ENCODE measurements at places on chromosomes 13 and 19.
A peak's percentile ranks its signal among the peaks of the same experiment; 100 is the strongest.

DNA sequence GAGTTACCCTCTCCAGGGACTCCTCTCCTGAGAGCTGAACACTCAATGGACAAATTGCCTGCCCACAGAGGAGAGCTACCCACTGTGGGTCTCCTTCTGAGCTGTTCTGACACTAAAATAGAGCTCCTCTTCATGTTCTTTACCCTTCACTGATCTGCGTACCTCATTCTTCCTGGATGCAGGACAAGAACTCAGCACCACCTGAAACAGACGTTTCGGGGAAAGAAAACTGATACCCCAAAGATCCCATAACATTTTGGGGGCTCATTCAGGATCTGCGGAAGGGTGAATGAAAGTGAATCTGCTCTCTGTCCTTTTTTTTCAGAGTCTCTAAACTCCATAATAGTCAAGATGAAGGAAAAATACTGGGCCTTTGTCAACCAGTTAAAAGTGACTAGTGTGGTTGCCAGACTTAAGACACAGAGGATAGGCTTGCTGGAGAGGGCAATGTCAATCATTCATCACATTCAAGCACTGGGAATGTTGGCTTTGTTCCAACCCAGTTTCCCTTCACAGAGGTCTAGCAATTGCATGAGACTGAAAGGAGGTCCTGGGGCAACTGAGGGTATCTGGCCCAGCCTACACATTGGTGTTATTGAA, 136.7 kb upstream of the SLITRK6 start:
- no peak for DNase-seq

- peak; percentile 98 for DNase-seq
These were observed 10.7 kb downstream of the SPACA6 start for GRCh38 chr19:51703575-51704515.

- no peak for DNase-seq
These were observed 434.1 kb downstream of the ZNF536 start for GRCh38 chr19:30806311-30806710.

DNA sequence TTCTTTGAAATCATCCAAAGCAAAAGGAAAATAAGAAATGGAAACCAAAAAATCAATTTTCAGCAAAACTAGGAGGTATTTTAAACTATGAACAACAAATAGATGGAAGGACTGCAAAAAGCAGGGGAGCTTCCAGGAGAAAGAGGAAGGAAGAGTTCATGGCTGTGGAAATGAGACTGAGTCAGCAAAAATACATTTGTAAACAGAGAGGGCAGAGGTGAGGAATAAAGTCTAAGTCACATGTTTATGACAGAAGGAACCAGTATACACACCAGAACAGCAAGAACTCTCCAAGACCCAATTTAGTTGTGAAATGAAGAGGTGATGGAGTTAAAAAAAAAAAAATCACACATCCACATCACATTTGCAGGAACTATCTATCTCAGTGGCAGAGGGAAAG, 69.6 kb downstream of the RNASEH2B start:
- no peak for DNase-seq

GRCh38 chr13:40943073-40943472, 76.0 kb downstream of the ELF1 start:
- no peak for DNase-seq

DNA sequence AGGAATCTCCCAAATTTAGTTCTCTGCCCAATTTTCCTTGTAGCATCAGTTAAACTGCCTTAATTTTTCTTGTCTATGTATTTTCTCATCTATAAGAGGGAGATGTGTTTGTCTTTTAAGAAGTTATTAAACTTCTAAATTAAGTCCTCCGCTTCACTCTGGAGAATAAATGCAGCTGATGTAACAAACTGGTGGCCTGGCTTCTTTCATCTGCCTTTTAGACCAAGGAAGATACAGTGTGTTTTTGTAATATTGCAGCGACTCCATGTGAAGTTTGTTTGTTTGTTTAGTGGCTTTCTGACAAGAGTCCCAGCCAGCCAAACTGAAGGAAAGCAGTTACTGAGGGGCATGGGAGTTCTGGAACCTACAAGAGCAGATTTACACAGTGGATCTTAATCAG, 56.4 kb downstream of the KLF12 start:
- no peak for DNase-seq

DNA sequence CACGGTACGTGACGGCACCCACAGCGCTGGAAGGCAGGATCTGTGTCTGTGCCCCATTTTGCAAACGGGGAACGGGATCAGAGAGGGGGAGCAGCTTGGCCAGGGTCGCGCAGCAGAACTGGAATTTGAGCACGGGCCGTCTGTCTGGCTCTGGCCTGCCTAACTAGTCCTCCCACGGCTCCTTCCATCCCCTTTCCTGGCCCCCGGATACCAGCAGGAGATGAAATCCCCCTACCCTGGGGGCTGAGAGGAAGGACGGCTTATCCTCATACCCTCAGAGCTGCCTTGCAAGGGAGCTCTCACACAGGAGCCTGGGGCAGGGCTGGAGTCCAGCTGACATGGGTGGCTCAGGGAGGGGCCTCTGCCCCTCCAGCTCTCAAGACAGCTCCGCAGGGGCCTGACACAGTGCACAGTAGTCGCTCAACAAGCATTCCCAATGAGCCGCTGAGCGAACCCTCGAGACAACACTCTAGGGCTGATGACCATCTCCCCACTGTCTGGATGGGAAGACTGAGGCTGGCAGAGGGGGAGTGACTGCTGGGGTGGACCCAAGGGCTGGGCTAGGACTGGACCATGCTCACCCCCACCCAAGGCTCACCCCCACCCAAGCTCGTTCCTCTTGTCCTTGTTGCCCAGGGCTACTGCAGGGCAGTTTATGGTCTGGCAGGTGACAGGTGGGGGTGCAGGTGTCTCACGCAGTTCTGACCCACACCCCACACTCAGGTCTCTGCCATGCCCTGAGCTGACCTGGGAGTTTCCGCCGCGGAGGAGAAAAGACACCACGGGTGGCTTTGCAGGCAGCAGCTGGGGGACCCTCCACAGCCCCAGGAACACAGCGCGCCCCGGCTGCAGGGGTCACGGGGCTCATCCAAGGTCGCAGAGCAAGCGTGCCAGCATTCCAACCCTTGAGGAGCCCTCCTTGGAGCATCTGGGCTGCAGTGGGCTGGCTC, 4.0 kb downstream of the ZBTB7A start:
- DNase-seq = peak; percentile 15

GRCh38 chr13:99555149-99555548, 53.9 kb downstream of the TM9SF2 start:
- no peak for DNase-seq

- no peak for DNase-seq
These were observed 65.6 kb downstream of the IER2 start for GRCh38 chr19:13215572-13216380.

GRCh38 chr13:35496006-35496405, 19.5 kb upstream of the MAB21L1 start:
- DNase-seq = no peak

DNA sequence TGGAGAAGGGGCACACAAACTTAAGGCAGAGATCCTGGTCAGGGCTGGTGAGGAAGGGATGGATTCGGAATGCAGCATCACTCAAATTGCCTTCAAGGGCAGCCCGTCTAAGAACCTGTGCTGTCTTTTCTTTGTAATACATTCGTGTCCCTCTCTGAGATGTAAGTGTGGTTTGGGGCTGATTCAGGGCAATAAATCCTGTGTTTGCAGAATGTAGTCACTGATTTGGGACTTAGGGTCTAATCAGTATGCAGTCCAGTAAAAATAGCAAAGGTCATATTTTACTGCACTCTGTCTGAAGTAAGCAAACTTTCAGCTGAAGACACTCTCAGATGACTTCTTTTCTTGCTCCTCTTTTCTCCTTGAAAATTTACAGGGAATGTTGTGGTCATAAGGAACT, 93.8 kb upstream of the C1QTNF9B start:
- DNase-seq = no peak

DNA sequence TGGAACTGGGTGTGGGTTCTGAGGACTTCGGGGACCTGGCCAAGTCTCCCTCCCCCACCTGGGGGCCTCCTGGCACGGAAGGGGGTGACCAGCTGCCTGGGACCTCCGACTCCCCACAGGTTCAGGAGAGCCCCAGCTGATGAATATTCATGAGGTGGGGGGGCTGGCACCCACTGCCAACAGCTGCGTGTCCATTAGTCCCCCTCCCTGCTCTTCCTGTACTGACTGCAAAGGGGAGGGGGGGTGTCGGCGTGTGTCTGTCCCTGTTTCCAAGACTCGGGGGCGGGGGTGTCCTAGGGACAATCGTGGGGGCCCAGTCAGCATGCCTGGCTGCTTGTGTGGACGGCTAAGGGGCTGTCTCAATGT, 10.6 kb upstream of the NFIX start:
- peak; percentile 37 for DNase-seq

DNA sequence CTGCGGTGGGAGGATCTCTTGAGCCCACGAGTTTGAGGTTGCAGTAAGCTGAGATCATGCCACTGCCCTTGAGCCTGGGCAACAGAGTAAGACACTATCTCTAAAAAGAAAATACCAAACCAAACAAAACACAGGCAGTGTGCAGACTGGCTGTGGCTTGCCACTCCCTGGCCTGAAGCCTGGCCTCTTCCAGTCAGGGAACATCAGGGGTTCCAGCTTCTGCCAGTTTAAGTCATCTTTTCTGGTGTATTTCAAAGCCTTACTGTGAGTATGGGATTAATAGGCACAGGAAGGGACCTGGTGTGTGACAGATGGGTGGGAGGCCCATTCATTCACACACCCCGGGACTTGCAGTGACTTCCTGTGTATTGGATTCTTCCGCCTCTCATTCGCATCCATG, 27.0 kb upstream of the F2RL3 start:
- DNase-seq = no peak

- DNase-seq = peak; percentile 21
These were observed 469.2 kb downstream of the COG6 start for GRCh38 chr13:40124633-40125015.

GRCh38 chr13:110336681-110337080, 29.6 kb downstream of the COL4A2 start:
- DNase-seq = no peak

- no peak for DNase-seq
These were observed 305.0 kb downstream of the EFNB2 start for GRCh38 chr13:106230450-106230849.

GRCh38 chr13:42532561-42533335, 41.2 kb upstream of the TNFSF11 start:
- DNase-seq = no peak

- DNase-seq = peak; percentile 78
These were observed 1.9 kb downstream of the KLF12 start for GRCh38 chr13:74132152-74132775.

- no peak for DNase-seq
These were observed 396.5 kb downstream of the IRS2 start for GRCh38 chr13:109389892-109390345.

DNA sequence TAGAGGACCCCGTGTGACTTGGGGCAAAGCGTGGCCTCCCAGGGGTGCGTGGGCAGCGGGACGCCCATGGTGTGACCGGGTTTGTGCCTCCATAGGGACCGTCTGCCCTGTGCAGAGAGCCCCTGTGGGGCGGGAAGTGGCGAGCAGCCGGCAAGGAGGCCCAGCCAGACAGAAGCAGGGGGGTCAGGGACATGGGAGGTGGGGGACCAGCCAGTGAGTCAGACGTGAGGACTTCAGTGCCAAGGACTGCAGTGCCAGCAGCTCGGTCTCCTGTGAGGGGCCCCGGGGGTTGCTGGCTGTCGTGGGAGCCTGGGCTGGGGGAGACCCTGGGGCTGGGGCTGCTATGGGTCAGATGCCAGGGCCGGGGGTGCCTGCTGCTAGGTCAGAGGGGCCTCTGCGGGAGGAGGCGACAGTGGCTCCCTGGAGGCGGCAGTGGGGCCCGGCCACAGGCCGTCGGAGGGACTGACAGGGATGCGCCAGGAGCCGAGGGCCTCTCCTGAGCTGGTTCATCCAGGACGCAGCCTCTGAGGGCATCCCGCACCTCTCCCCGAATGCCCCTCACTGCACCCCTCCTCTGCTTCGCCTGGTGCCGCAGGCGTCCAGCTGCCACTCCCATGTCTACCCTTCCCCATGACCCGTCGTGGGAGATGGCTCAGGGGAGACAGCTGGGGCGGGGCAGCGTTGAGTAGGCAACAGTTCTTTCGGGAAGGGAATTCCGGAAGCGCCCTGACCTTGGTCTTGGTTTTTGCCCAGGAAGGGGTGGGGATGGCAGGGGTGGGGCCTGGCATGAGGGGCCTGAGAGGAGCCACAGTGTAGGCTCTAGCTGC, 80.0 kb downstream of the KDM4B start:
- no peak for DNase-seq

GRCh38 chr13:99067159-99067985, 89.5 kb upstream of the DOCK9 start:
- DNase-seq = no peak

- no peak for DNase-seq
These were observed 20.3 kb downstream of the FBN3 start for GRCh38 chr19:8129061-8129618.

DNA sequence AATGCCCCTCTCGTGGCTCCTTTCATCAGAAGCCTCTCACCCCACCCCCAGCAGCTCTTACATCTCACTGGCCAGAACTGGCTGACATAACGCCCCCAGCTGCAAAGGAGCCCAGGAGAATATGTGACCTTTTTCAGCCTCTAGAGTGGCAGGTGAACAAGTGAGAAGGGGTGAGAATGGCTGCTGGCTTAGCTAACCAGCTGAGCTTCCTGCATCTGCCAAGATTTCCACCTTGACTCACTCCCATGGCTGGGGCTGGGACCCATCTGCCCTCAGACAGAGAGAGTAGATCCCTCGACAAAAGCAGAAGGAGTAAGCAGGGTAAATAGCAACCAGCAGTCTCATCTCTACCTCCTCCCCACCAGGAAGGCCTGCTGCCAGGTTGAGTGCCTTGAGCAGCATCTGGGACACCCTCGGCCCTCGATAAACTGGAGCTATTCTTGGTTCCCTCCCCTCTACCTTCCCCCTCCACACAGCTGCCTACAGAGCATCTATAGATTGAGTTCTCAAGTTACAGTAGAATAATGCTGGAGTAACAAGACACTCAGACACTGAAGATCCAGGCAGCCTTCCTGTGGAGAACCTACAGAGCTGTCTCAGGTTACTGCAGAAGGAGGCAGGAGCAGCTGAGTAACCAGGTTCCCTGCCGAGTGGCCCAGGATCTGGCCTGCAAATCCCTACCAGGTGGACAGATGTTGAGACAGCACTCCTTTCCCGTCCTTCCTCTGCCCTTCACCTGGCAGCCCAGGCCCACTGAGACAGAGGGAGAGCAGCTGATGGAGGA, 15.5 kb downstream of the KASH5 start:
- DNase-seq = peak; percentile 65

GRCh38 chr13:30410705-30411125, 11.6 kb upstream of the UBE2L5 start:
- no peak for DNase-seq

GRCh38 chr13:73467125-73467524, 408.3 kb downstream of the KLF5 start:
- DNase-seq = no peak

GRCh38 chr19:39934584-39935363, at the start of gene FCGBP:
Gene FCGBP (minus strand): TSS chr19:39934634.
- DNase-seq = no peak

GRCh38 chr13:39563470-39563735, 39.6 kb downstream of the LHFPL6 start:
- DNase-seq = no peak

GRCh38 chr13:19794631-19795030, 11.9 kb upstream of the PSPC1 start:
- peak; percentile 33 for DNase-seq

- DNase-seq = peak; percentile 80
These were observed 15.0 kb upstream of the PGLS start for GRCh38 chr19:17496337-17496997.

- no peak for DNase-seq
These were observed 58.8 kb upstream of the ZNF681 start for GRCh38 chr19:23817519-23817918.
